ENCODE measurements at places on chromosomes 2 and 18.

DNA sequence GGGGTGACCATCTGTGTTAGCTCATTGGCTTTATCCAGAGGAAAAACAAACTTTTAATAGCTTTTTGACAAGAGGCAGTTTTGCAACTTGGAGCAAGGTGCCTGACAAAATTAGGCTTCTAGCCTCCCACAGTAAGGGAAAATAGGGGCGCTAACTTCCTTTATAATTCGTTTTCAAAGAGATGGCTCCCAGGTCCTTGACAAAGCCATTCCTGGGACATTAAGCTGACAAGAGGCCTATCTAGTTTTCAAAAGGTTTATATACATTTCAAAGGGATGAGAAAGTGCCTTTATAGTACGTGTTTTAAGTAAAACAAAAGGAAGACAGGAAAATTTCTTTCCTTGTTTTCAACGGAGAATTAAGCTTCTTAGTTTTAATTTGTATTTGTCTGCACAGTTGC, 159.4 kb upstream of the GCFC2 start:
- no peak for DNase-seq

DNA sequence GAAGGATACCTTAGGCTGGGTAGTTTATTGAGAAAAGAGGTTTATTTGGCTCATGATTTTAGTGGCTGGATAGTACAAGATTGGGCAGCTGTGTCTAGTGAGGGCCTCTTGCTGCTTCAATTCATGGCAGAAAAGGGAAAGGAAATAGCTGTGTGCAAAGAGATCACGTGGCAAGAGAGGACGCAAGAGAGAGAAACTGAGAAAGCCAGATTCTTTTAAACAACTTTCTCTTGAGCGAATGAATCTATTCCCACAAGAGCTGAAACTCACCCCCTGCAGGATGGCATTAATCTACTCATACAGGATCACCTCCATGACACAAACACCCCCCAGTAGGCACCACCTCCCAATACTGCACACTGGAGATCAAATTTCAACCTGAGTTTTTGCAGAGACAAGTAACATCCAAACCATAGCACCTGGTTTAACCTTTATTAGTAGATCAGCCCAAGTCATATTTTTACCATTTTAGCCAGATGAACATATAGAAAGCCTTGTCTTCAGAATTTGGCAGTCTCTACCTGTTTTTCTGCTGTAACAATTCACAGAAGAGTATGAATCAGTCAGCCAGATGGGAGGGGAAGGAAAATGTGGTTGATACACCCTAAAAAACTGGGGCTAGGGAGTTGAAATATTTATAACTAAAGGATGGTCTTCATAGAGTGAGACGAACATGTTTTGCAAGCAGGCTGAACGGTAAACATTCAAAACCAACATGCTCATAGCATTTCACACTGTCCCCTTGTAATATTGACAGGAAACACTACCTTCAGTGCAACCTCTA, 73.9 kb upstream of the NCKAP5 start:
- DNase-seq: no peak

- no peak for DNase-seq
Measured at GRCh38 chr2:21467910-21468309, 344.1 kb downstream of the TDRD15 start.

GRCh38 chr2:84022810-84023431, 436.2 kb downstream of the SUCLG1 start:
- no peak for DNase-seq

- no peak for DNase-seq
Measured at GRCh38 chr2:60868589-60869273, 12.6 kb upstream of the REL start.

- no peak for DNase-seq
Measured at GRCh38 chr18:71936744-71937143, 607.4 kb downstream of the CBLN2 start.

DNA sequence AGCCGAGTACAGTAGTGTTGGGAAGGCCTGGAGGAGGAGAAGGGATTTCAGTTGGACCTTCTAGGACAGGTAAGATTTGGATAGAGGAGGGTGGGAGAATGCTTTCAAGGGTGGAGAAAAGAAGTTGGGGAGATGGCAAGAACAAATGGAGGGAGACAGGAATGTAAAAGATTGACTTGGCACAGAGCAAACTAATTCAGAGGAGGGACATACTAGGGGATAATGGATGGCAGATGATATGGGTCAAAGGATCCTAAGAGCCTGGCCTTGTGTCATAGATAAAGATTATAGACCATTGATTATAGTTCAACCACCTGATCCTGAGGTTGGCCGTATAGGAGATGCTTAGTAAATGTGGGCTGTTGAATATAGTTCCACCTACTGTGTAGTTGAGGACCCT, 12.4 kb downstream of the WDR43 start:
- DNase-seq: no peak

DNA sequence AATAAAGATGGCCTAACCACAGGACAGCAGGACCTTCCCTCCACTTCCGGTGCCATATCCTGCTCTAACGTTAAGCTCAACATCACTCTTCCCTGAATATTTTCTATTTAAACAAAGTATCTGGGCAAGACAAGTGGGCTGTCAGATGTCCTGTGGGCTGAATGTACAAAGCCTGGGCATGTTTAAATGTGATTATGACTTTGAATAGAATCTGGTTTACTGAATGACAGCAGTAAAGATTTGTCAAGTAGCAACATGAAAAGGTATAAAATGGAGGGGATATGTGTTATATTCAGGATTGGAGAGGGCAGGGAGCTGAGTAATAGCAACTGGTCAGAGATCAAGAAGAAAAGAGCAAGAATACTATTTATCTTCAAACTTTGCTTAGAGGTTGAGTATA, 540.9 kb downstream of the NRXN1 start:
- DNase-seq: no peak

GRCh38 chr18:52537261-52537660, 197.3 kb downstream of the DCC start:
- DNase-seq: no peak

DNA sequence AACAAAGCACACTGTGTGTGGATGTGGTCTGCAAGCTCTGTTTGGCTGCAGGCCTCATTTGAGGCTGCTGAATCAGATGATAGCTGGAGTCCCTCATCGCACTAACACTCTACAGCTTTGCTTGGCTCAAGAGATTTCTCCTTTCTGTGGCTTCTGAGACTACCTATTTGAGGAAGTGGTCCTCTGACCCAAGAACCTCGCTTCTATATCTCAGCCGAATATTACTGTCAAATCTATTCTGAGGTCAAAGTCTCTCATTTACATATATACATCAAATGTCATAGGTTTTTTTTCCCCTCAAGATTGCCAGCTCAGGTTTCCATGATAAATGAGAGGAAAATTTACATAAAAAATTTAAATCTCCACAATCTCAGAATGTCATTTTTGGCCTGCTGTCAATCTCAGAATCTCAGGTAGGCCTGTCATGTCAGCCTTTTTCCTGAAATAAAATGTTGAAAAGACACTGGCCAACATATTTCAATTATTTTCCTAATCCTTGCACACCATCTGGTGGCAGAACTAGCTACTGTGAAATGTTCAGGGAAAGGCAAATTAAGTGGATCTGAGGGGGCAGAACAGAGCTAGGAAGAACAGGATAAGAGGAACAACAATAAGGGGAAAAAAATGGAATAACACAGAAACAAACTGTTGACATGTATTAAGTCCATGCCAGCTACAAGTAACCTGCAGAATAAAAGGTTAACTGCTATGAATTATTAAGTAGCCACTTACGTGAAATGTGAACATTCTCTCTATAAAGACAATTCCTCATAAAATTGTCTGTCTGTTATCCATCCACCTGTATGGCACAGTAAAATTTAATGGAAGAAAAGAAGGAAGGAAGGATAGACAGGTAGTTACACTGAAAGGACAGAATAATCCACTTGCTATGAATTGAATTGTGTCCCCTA, 39.3 kb downstream of the AP1S3 start:
- no peak for DNase-seq

DNA sequence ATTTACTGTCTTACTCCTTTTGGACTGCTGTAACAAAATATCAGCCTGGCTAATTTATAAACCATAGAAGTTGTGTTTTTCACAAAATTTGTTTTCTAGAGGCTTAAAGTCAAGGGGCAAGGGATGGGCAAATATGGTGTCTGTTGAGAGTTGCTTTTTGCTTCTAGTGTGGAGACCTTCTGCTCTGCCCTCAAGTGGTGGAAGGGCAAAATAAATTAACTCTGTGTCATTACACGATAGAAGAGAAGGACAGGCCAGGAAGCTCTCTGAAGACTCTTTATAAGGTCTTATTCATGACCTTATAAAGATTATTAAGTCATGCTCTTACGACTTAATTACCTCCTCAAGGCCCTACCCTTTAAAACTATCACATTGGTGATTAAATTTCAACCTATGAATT, 181.2 kb upstream of the LRATD1 start:
- no peak for DNase-seq

All from activated CD8-positive, alpha-beta memory T cell treated with anti-CD3 and anti-CD28 coated beads for 1 hour (primary cell).